Nephron progenitor cell (in vitro differentiated cells): ENCODE measurements at places on chromosomes 4 and X.

- DNase-seq = peak; percentile 64
These were observed at the start of gene ZFX for GRCh38 chrX:24149351-24150050. ZFX (plus strand) TSS chrX:24149729; CDS start chrX:24172743, 23,014 bp downstream.

GRCh38 chr4:3514806-3515501 lies 17.3 kb downstream of the LRPAP1 start:
- peak; percentile 53 for DNase-seq

GRCh38 chr4:141580523-141580922 lies 55.9 kb upstream of the IL15 start:
- DNase-seq = no peak

- no peak for DNase-seq
These were observed 129.0 kb downstream of the AMMECR1 start for GRCh38 chrX:110188701-110189558.

DNA sequence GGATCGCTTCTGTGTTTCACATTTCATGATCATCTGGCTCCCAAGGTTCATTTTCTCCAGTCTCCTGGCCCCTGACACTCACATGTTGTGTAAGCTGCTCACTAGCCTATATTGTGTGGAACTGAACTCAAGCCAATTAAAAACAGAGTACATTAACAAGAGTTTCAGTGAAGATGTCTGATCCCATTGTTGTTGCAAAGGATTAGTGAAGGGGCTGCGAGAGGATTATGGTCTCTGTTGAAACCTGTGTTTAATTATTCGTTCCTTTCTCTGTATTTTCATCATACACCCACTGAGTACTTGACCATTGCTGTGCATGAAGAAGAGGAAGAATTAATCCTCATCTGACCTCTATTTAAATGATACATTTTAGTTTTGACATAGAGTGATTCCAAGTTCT lies 54.7 kb downstream of the AFF2 start:
- DNase-seq = no peak

GRCh38 chr4:138978600-138978999 lies 37.0 kb upstream of the NOCT start:
- DNase-seq = no peak

DNA sequence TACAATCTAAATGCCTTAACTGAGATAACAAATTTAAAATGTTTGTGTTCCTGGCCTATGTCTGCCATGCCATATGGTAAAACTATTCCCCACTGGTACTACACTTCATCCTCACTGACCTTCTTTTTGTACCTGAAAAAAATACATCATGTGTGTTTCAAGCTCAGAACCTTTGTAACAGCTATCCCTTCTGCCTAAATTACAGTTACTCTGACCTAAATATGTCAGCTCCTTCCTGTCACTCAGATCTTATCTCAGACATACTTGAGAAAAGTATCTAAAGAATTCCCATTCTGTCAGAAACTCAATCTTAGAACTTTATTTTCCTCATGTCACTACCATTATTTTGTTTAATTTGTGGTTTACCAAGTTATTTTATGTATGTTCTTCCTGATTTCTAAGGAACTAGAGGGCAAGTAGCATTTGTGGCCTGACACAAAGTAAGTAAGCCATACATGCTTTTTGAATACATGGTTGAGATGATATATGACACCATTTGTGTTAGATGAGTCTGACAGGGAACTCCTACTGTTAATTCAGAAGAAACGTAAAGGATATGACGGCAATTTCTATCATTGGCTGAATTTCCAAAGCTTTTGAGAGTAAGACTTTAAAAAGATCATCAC lies 456.5 kb upstream of the NDST3 start:
- DNase-seq = no peak

DNA sequence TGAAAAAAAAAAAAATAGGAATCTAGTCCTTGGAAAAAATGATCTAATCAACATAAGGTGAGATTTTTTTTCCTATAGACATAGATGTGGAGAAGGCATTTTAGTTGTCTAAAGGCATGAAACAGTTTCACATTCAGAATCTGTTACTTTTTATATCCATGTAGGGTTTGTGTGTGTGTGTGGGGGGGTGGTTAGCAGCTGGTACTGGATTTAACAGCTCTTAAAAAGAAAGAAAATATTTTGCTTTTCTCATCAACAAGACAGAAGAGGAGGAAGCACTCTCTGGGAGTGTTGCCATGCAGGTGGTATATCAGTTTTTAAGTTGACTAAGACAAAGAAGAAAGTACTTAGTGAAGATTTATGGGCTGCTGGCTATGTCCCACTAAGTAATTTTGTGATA lies 122.3 kb downstream of the VCX3B start:
- DNase-seq = no peak

DNA sequence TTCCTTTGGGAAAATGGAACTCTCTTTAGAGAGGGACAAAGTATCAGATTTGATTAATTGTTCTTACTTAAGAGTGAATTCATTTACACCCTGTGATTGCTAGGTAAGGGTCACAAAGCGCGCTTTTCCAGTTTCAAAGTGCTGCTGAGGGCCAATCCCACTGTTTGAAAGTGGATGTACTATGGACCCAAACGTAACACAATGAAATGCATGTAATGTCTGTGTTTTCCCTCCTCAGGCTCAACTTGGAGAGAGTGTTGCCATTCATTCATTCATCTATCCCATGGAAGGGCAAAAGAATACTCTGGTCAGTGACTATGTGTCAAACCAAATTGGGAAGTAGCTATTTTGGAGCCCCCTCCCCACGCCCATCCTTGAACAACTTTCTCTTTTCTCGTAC lies 16.1 kb downstream of the IGSF1 start:
- no peak for DNase-seq

DNA sequence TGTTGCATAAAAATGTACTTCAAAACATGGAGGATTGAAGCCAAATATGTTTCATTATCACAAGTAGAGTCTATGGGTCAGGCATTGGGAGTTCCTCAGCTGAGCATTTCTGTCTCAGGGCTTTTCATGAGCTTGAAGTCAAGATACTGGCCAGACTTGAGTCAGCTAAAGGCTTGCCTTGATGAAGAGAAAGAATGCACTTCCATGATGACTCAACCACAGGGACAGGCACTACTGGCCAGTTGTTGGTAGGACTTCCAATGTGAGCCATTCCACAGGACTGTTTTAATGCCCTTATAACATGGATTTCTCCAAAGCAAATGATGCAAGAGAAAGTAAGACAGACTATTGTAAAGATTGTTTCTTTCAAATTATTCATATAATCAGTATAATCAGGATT lies 895.6 kb downstream of the RAB28 start:
- no peak for DNase-seq

- no peak for DNase-seq
These were observed 159.3 kb upstream of the VCX3A start for GRCh38 chrX:6694221-6694620.
